Spleen (tissue), 13 donors: ENCODE measurements at places on chromosomes 16 and 17. TPM values are rescaled to one million over a fixed set of nuclear protein-coding genes. Genes with fewer than 3 reads are reported as not detected.

HBZ gene
- total RNA-seq = not detected

NPIPB2 gene
- 12.7 TPM for total RNA-seq

TBC1D3 gene
- not detected for total RNA-seq

- no peak for DNase-seq
Observed at GRCh38 chr17:5581655-5582054, 2.7 kb downstream of the NLRP1 start.

GRCh38 chr16:22312897-22313781, 15.9 kb downstream of the POLR3E start:
- peak; percentile 69 for DNase-seq

EVPL gene
- 0.34 TPM for total RNA-seq

DNA sequence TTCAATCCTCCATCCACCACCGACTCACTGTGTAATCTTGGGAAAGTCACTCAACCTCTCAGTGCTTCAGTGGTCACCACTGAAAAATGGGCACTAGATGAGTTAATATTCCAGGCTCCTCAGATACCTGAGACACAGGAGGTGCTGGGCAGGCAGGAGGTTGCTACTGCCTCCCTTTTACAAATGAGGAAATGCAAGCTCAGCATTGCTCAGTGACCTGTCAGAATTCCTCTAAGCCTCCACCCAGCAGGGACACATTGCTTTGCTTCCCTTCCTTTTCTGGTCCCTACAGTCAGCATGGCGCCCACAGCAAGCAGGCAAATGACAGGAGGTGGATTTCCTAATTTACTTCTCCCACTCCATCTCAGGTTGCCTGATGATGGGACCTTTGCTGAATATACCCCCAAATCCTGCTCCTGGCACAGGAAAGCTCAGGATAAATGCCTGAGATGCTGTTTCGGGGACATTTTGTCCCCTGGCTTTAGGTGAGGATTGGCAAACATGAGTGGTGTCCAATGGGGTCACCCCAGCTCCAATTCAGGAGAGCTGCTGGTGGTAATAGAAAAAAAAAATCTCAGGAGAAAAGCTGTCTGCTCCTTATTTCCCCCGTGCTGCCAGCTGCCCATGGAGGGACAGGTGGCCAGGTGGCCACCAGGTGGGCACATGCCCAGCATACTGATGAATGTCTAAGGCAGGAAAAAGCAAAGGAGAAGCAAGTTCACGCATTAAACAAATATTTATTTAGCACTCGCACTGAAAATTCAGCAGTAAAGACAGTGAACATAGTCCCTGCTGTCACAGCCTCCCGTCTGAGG, 5.0 kb upstream of the KRT13 start:
- DNase-seq = no peak

- DNase-seq = no peak
Observed at GRCh38 chr16:87207965-87208364, 109.2 kb downstream of the C16orf95 start.

- no peak for DNase-seq
Observed at GRCh38 chr17:48579760-48580554, 1.8 kb upstream of the HOXB4 start.
